Activated naive CD4-positive, alpha-beta T cell treated with Interleukin-2 at 50 U/mL for 16 hours (primary cell): ENCODE measurements at places on chromosomes 3 and 15.

- DNase-seq: no peak
These were observed 40.1 kb downstream of the GASK1A start for GRCh38 chr3:43019006-43019809.

DNA sequence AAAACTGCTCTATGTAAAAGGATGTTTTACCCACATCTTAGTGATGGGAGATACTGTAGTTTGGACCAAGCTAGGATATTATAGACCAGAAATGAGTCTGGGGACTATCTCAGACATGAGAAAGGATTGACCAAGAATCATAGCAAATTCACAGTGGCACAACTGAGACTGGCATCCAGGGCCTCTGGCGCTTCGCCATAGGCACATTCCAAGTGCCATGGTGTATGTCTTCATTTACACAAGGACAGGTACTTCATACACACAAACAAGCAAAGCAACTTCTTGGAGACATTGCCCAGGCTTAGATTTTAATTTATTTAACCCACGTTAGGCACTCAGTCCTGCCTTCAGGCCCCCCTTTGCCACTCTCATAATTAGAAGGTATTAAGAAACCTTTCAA is 28.9 kb downstream of the CACNA1D start:
- DNase-seq: no peak

GRCh38 chr15:88956263-88956662 is 43.1 kb upstream of the MFGE8 start:
- no peak for DNase-seq

DNA sequence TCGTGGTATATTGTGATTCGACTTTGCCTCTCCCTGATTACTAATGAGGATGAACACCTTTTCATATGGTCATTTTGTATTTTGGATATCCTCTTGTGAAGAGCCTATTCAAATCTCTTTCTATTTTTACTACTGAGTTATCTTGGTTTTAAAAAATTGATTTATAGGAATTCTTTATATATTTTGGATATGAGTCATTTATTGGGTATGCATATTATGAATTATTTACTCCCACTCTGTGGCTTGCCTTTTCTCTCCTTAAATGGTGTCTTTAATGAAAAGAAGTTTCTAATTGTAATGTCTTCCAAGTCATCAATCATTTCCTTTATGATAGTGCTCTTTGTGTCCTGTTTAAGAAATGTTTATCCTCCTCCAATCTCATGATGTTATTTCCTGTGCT is 191.5 kb upstream of the DPH6 start:
- no peak for DNase-seq

DNA sequence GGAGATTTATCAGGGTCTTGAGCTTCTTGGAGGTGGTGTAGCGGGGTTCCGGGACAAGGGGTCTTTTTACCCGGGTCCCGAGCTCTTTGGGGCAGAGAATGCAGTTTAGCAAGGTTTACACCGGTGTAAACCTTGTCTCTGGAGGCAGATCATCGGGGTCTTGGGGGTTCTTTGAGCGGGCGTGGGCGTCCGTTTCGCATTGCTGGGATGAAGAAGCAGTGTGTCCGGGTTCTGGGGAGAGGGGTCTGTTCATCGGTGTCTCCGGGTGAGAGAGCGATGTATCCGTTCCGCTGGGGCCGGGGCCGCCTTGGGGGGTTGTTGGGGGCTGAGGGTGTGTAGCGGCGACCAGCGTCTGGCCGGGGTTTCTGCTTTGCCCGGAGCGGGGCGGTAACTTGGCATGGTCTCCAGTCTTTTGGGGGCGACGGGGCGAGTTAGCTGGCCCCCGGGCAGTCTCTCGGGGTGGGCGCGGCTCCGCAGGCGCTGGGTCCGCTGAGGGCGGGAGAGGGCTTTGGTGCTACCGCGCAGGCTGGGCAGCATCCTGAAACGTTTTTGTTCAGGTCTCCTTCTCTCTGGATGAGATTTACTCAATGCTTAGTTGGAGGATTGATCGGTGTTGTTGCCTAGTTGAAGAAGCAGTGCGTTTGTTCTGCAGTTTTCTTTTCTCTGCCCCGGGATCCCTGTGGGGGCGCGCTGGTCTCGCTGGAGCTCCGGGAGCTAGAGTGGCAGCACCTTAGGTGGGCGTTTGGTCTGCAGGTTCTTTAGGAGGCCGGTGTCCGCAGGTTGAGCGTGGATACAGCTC is 843 bp downstream of the GLCE start:
- DNase-seq: peak; percentile 22

GRCh38 chr3:127100459-127101410 is 92.2 kb upstream of the PRR23E start:
- no peak for DNase-seq

DNA sequence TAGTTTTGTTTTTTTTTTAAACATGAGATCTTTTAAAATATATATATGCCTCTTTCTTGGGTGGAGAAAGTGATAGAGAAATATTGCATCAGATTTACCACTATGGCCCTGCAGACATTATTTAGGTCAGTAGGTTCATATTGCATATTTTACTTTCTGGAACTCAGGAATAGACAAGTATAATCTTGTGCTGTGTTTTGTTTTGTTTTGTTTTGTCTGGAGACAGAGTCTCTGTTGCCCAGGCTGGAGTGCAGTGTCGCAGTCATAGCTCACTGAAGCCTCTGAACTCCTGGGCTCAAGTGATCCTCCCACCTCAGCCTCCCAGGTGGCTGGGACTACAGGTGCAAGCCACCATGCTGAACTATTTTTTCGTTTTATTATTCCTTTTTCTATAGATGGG is 21.5 kb upstream of the DUT start:
- DNase-seq: no peak

GRCh38 chr3:48140336-48140757 is 47.9 kb downstream of the CDC25A start:
- DNase-seq: no peak

- DNase-seq: peak; percentile 52
These were observed 228.7 kb downstream of the SLCO3A1 start for GRCh38 chr15:92082006-92082843.

GRCh38 chr3:116070061-116070460 is 375.2 kb downstream of the LSAMP start:
- no peak for DNase-seq

DNA sequence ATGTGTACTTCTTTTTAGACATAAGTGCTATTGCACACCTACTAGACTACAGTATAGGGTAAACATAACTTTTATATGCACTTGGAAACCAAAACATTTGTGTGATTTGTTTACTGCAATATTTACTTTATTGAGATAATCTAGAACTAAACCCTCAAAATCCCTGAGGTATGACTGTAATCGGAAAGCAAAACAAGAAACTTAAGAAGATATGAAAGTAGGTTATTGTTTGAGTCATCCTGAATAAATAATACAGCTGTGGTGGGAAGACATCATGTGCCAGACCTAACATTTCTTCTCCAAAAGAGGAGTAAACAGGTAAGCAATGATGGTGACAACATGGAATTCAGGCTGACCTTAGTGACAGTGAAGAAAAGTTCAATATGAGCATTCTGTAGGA is 765.5 kb downstream of the OTOL1 start:
- no peak for DNase-seq

- no peak for DNase-seq
These were observed 628 bp downstream of the PRRT3 start for GRCh38 chr3:9951598-9951961.

DNA sequence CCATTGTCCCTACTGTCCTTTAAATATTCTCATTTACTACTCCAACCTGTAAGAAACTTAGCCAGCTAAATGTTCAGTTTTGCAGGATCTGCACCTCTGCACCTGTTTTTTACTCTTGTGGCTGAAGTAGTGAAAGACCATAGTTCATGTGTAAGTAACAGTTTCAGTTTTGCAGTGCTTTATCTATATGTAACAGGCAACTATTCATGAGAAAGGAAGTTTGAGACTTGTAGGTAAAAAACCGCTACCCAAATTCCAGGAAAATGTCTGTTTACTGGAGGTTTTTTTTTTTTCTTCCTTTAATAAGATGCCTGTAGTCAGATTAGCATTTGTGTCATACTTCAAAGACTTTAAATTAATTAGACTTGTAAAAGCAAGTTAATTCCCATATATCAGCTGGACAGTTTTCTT is 25.4 kb upstream of the MBNL1 start:
- DNase-seq: no peak

GRCh38 chr15:70659662-70660061 is 103.7 kb downstream of the UACA start:
- DNase-seq: no peak

DNA sequence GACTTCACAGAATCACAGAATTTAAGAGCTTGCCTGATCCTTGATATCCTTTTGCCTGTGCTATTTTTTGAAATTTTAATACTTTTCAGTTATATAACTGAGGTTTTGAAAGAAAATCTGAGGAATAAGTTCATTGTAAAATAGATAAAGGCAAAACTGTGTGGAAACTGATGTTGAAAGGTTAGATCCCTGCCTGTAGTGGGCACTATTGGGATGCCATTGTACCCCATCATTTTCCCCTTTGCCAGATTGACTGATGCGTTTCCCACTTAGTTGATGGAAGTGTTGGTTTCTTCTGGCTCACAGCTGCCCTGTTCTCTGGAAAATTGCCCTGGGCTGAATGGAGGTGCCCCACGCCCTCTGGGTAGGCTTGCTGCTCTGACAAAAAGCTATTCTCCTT is 387.9 kb downstream of the RBMS3 start:
- no peak for DNase-seq

DNA sequence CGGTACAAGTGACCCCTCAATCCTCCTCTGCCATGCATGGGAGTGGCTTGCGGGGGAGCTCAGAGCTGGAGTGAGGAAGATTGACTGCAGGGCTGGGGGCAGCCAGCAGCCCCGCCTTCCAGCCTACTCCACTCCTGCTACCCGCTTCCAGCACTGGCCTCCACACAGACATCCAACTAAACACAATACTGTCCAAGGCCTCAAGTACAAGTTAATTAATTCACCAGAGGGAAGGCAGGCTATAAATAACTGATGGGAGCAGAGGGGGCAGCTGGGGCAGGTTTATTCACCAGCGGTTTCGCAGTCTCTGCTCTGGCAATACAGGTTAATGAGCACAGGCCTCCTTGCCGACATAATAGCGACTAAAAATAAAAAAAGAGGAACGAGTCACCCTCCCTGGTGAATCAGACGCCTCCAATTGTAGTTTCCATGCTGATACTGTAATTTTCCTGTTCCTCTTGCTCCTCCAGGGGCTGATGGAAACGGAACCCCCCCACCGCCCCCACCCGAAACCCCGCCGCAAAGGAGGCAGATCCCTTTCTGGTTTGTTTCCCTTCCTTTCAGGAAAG is 166.4 kb upstream of the TLE3 start:
- DNase-seq: no peak

GRCh38 chr3:121817753-121818152 is 17.1 kb downstream of the IQCB1 start:
- DNase-seq: no peak

GRCh38 chr15:31297575-31298456 is 28.8 kb upstream of the KLF13 start:
- no peak for DNase-seq

DNA sequence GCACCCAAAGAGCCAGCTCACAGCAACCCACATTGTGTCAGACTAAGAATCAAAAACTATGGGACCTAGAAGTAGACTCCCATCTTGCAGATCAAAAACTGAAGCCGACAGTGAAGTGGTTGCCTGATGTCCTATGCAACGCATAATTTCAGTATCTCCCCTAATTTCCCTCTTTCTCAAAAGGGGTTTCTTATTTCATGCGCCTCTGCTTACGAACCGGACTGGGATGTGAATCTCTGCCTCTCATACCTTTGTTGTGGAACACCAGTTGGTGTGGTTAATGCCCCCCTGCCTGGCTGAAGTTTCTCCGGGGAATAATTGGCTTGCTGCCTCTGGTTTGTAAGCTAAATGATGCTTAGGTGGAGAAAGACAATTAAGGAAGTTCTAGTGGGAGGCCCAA is 514 bp upstream of the FAM174B start:
- no peak for DNase-seq

DNA sequence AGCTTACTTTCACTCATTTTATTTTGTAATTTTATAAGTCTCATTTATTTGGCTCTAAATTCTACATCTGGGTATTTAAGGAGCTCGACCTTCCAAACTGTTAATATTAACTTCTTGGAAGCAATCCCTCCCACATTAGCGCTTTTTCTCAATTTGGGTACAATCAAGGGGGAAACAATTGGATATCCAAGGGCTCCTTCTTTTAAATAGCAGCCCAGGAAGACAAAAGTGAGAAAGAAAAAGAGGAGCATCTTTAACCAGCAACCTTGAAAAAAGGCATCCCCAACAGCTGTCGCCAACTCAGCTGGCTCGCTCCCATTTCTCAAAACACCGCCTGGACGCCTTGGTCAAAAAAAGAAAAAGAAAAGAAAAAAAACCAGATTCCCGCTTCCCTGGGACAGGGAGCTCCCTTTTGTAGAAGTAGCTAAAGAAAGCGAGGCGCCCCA is 873 bp downstream of the C3orf70 start:
- no peak for DNase-seq

DNA sequence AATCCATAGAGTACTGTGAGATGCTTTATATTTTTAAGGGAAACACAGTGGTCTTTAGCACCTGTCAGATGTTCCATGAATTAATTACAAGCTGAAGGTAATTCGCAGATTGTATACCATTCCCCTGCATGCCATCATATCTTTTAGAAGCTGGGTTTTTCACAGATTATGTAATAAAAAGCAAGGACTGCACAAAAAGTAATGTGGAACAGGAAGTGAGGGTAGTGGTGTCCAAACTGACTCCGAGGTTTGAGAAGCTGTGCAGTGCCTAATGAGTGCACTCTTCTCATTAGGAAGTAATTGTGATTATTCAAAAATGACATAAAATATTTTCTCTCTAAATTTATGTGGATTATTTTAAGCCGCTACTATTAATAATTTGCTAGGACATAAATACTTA is 123.2 kb downstream of the GOLIM4 start:
- DNase-seq: no peak

DNA sequence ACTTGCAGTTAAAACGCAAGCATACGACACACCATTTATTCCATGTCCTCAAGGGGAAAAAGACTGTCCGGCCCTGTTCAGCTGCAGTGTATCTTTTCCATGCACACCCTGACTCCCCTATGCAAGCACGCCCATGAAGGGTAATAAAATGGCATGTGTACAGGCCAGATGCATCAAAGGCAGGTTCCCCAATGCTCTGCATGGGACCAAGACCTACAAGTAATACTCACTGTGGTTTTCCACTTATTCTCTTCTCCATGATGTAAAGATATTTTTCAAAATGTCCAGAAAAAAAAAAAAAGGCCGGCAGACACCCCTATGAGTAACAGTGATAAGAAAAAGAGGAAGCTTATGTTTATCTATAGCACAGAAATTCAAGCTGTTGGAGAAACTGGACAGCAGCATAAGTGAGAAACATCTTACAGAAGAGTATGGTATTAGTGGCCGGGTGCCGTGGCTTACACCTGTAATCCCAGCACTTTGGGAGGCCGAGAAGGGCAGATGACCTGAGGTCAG is 70.8 kb downstream of the MCF2L2 start:
- DNase-seq: no peak
